Activated T-helper 2 cell treated with anti-CD3 and anti-CD28 coated beads, Interferon-gamma antibody, Interleukin-2, Interleukin-4, amounts not matched to agents 10 μg/mL and 5 μg/mL and 100 μg/mL, durations not matched to agents 14 hours and 24 hours and 36 hours (primary cell): ENCODE measurements at places on chromosomes 2 and 18.
A peak's percentile ranks its signal among the peaks of the same experiment; 100 is the strongest.

DNA sequence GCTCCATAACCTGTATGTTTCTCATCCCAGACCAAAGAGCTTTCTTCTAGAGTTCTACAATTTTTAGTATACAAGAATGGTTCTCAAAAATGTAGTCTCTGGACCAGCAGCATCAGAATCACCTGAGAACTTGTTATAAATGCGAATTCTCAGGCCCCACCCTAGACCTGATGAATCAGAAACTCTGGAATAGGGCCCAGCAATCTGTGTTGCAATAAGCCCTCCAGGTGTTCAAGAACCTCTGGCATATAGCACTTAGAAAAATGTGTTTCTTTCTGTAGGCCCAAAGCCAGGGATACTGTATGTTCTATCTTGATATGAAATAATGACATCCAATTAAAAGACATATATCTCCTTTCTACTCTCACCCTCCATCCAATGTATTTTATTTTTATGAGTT, 10.4 kb downstream of the PAIP2B start:
- DNase-seq: no peak

DNA sequence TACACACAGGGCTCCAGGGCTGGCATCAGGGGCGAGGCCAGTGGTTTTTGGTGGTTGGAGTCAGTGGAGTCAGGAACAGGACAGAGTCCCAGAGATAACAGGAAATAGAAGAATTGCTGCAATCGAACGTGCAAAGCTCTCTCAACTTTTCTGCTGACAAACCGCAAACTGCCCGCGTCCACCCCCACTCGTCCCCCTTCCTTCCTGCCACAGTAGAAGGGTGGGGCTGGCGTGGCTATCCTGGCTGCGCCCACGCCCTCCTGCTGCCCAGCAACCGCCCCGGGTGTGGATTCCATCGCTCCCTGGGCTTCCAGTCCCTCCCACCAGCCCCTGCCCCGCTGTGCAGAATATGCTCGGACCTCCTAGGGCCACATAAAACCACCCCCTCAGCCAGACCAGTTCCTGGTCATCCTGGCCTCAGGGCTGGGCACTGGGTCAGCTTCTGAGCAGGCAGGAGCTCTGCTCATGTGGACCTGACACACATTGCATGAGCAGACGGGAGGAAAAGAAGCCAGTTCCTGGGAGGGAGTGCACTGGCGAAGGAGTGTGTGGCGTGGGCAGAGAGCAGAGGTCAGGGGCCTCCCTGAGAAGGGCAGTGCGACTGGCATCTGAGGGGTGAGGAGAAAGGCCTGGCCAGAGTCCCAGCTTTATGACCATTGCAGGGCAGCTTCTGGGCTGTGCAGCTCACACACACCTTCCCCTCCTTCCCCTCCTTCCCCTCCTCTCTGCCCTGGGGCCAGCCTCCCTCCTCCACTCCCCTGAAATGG, 85.4 kb upstream of the ATG16L1 start:
- no peak for DNase-seq

DNA sequence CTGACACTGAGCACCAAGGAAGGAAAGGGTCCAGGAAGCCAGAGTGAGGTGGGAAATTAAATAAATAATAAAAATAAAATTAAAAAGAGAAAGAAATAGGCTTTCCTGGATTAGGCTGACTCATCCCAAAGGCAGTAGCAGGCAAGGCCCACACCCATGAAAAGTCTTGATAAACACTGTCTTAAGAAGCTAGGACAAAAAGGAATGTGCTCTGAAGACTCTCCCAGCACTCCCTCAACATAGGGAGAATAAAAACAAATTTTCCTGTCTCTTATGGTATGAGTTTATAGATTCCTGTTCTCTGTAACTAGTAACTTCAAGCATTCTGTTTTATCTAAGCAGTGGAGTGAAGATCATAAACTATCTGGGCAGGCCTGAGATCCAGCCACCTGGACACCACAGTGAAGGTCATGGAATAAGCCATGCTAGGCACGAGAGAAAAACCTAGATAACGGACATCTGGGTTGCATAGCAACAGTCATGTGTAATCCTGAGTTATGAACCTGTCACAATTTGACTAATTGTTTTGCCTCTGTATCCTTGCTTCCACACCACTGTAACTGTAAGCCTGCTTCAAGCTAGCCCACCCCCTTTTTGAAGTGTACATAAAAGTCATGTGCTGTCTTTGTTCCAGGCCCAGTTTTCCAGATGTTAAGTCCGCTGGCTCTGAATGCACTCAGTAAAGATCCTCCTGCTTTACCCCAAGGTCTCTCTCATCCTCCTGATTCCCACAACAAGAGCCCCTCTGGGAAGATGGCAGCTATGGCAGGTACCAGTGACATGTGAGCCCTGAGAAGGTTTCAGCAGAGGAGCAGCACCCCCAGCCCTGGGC, 107.8 kb downstream of the NDUFA10 start:
- DNase-seq: no peak

DNA sequence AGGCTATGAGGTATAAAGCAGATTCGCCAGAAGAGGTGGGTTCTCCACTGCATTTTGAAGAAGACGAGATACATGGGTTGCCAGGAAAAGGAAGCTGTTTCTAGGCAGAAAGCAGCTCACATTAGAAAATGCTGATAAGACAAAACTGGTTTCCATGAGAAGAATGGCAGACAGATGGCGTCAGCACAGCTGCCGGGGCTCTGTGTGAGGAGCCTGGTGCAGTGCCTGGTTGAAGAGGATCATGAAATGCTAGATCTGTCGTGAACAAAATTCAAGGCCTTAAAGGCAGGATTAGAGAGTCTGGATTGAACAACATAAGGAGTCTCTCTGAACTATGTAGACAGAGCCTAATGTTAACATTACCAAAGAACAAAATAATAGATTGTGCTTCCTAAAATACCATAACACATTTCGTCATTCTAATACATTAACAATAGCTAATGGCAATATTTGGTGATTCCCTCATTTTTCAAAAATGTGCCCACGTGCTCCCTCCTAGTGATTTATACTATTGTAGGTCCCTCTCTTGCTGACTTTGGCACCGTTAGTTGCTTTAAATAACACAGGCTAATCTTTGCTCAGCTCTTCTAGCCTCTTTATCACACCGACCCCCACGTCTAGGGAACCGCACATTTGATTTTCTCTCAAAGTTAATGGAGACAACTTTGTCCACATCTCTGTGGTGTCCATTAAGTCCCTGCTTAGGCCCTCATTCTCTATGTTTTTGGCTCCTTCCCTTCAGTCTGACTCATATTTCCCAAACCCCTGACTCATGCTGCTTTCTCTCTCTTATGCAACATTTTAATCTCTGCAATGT, 38.2 kb downstream of the EFEMP1 start:
- DNase-seq: no peak

- no peak for DNase-seq
Measured at GRCh38 chr18:2958819-2959298, 54.1 kb downstream of the LPIN2 start.

DNA sequence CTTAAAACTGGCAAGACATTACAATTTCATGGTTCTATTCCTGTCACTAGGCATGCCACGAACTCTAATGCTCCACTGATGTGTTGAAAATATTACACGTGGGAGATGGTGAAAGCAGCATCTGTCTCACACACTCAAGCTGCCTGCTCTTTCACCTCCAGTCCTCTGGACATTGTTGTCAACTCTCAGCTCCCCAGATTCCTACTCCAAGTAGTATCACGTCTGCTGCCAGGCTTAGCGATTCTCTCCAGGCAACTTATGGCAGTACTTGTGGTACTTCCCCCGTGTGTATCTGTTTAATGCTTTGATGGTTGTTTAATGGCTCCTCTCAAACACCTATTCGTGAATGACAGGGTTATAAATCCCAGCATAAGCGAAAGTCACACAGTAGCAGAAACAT, 103.8 kb downstream of the TMEFF2 start:
- DNase-seq: no peak

GRCh38 chr2:72996117-72996502, 75.4 kb downstream of the SFXN5 start:
- DNase-seq: peak; percentile 3

GRCh38 chr2:70089220-70089982, 2.1 kb downstream of the PCBP1 start:
- no peak for DNase-seq

- DNase-seq: no peak
Measured at GRCh38 chr2:219627103-219628100, at the start of gene SLC4A3. TSS of gene SLC4A3 (plus strand) at chr2:219627630. CDS start at chr2:219627993, 363 bp downstream.
